ENCODE measurements at places on chromosomes 4 and X. TPM values are rescaled to one million over a fixed set of nuclear protein-coding genes. Genes with fewer than 3 reads are reported as not detected.

DNA sequence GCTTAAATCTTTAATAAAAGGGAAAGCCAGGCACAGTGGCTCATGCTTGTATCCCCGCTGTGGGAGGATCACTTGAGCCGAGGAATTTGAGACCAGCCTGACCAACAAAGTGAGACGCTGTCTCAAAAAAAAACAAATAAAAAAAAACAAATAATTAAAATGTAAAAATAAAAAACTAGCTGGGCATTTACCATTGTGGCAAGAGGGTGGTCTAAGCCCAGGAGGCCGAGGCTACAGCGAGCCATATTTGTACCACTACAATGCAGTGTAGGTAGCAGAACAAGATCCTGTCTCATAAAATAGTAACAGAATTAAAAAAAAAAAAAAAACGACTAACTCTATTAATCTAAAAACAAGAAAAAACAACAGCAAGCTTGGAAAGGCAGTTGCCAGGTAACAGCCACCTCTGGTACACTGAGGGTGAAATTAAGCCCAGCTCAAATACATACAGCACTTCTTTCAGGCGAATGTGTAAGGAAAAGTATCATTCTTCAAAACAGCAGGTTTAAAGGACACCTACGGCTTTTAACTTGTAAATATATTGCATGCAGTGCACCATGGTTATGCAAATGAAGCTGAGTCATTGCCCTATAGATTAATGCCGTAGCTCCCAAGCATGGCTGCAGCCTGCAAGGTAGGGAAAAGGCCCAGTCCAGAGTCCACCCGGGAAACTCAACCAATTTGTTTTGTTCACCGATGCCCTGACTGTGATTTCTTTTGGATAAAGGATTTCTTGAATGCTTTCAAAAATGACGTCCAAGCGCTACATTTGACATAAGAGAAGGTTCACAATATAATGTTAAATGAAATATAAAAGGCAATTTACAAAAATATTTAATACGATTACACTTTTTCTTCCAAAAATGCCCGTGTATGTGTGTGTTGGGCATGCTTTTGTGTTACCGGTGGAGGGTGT is 14.5 kb upstream of the TXLNG start:
- peak; percentile 52 for DNase-seq

- DNase-seq: no peak
Measured at GRCh38 chr4:126740687-126741086, 892.1 kb upstream of the INTU start.

DNA sequence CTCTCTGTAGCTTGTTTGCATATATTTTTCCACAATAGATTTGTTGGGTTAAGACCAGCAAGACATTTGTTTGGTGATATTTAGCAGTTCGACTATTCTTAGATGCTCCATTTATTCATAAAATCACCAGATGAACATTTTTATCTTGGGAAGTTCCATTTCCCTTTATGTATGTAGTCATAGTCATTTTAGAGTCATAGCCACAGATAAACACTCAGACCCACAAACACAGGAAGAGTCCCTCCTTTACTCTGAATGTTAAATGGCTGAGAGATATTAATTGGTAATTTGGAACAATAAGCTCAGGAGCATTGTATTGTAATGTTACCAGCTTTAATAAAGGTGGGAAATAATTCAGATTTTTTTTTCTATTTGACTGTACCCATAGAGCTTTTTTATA is 1608.7 kb downstream of the STIM2 start:
- DNase-seq: no peak

DNA sequence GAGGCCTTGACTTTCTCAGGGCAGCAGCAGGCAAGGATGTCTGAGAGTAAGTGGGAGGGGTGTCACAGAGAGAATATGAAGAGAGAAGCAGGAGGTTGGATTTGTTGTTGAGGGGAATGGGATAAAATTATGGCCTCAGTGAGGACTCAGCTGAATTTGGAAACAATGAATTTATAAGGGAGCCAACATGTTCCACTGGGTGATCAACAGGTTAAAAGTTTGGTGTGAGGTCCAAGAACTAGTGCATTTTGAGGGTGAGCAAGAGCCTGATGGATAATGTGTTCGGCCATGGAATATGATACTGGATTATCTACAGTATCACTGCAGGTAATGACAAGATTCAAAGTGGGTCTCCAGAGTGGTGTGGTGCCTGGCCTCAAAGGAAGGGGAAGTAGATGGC is 33.5 kb downstream of the LIMCH1 start:
- no peak for DNase-seq

- no peak for DNase-seq
Measured at GRCh38 chr4:120263618-120264017, 197.0 kb upstream of the MAD2L1 start.

DNA sequence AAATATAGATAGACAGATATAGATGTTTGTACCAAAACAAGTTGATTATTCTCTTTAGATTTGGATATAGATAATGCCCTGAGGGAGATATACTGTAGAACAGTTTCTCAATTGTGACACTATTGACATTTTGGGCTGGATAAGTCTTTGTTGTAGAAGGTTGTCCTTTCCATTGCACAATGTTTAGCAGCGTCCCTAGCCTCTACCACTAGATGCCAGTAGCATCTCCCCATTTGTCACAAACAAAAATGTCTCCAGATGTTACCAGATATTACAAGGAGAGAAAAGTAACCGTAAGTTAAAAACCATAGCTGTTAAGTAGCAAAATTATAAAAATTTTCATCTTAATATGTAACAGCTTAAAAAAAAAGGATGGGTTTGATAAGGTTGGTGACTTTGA is 2595.3 kb downstream of the ARAP2 start:
- no peak for DNase-seq

GRCh38 chr4:1523506-1523905 is 117.3 kb upstream of the NKX1-1 start:
- DNase-seq: no peak

GRCh38 chrX:132119821-132120515 is 7.9 kb downstream of the FRMD7 start:
- no peak for DNase-seq

GRCh38 chr4:116217781-116218180 is 867.6 kb downstream of the TRAM1L1 start:
- DNase-seq: no peak

GRCh38 chrX:154818916-154819770 is 13.9 kb upstream of the MPP1 start:
- DNase-seq: no peak

- DNase-seq: no peak
Measured at GRCh38 chrX:118520216-118521206, 24.9 kb downstream of the DOCK11 start.

- no peak for DNase-seq
Measured at GRCh38 chr4:27930976-27931375, 1070.3 kb downstream of the STIM2 start.

The LEF1 gene
- total RNA-seq: 34.7 TPM

The RBM46 gene
- not detected for total RNA-seq

The CPE gene
- 31.3 TPM for total RNA-seq

The RNF175 gene
- total RNA-seq: not detected

The LRIT3 gene
- not detected for total RNA-seq

The ARHGAP10 gene
- total RNA-seq: 7.0 TPM

The GSX2 gene
- not detected for total RNA-seq

The ADAMTS3 gene
- 1.7 TPM for total RNA-seq

The VCX gene
- total RNA-seq: not detected
